ENCODE measurements at places on chromosomes 6 and 20. TPM values are rescaled to one million over a fixed set of nuclear protein-coding genes. Genes with fewer than 3 reads are reported as not detected.

Gene TRIM15
- polyA plus RNA-seq = 0.26 TPM

Gene MAPK13
- polyA plus RNA-seq = 23.2 TPM

Gene BPIFB2
- not detected for polyA plus RNA-seq

Gene SLC35D3
- polyA plus RNA-seq = not detected

Gene SLC32A1
- 1.2 TPM for polyA plus RNA-seq

Gene PGC
- polyA plus RNA-seq = not detected

Gene ARHGAP40
- polyA plus RNA-seq = 0.60 TPM

Gene RPS6KA2
- polyA plus RNA-seq = 35.2 TPM

Gene ADGRF5
- 32.4 TPM for polyA plus RNA-seq

Gene BTBD9
- 14.7 TPM for polyA plus RNA-seq

Gene SMIM26
- polyA plus RNA-seq = 80.8 TPM

DNA sequence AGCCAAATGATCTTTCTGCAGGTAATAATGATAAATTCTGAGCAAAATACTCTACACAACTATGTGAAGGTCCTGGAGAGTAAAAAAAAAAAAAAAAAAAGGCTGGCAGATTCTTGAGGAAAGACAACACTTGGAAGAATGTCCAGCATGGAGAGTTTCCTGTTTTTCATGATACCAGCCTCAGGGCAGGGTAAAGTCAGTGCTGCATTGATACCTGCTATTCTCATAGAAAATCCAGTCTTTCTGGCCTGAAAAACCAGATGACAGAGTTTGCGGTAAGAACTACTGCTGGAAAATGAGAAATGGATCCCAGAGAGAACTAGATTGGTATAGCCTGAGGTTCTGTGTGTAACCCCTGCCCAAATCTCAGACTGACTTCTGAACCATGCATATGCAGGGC is 89.1 kb downstream of the AFG1L start:
- no peak for DNase-seq

DNA sequence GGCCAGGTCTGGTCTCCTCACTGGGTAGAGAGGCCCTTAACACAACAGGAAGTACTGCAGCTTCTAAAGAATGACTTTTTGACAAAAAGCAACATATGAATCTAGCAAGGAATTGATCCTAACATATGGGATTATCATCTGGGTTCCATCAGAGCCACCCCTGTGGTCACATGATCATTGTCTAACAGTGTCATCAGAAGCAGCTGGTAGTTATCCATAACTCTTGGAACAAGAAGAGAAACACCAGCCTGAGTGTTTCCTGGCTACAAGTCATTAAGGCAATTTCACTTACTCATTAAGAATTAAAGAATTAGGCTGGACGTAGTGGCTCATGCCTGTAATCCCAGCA is 219.3 kb upstream of the ARID1B start:
- DNase-seq = no peak

DNA sequence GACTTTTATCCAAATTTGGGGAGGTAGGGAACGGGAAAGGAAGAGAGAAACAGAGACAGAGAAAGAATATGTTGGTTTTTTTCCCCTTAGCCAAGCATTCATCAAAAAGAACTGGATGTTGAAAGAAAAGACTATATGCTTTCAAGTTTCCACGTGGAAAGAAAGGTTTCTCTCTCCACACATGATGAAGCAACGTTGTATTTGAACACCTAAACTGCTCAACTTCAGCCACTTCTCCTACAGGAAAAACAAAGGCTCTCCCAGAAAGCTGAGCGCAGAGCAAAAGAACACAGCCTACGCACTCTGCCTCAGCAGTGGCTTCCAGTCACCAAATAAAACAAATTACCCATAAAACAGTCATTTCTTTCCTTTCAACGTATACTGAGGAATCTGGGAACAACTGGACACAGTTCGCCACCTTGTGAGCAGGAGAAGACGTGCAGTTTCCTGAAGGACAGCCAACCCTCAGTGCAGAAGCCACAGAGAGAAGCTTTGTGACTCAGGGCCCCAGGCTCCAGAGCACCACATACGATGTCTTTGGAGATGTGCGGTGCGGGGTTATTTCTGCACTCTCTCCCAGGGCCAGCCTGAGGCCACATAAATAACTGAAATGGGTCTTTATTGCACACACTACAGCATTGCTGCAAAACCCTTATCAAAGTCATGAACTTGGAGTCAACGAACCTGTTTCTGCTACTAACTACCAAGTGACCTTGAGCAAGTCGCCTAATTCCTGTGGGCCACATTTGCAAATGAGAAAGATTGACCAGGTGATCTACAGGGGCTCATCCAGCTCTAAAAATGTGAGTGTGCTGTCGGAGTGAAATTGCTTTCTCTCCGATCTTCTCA is 10.1 kb downstream of the IL17F start:
- peak; percentile 76 for DNase-seq

GRCh38 chr20:37559312-37560027 is 31.8 kb upstream of the BLCAP start:
- no peak for DNase-seq

DNA sequence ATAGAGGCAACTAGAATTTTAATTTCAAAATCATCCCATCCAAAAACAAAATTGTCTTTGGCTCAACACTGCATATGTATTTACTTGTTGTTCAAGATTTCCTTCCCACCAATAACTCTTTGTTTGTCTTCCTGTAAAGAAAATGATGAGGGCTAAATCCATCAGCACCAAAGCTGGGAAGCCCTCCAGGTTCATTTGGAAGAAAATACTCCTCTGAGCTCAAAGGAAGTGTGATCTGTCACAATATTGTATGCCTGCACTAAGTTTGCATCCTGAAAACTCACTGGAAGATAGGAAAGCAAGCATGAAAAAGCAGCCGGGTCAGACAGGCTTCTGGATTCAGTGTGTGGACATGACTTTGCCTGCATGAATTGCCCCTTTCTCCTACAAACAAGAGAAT is 28.7 kb upstream of the OPRM1 start:
- DNase-seq = no peak

GRCh38 chr6:21593927-21594415 is 420 bp downstream of the SOX4 start:
- no peak for DNase-seq

DNA sequence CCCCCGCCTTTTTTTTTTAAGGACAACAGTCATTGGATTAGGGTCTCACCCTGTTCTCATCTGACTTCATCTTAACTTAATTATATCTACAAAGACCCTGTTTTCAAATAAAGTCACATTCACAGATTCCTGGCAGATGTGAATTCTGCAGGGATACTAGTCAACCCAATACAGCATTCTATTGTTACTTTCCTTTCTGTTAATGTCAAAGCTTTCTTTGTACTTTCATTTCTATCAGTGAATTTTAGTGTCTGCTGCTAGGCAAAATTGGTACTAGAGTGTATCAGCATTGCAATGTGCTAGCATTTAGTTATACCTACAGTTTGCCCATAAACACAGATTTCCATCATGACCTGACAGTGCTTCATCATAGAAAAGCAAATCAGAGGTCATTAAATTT is 281.9 kb downstream of the CDKAL1 start:
- DNase-seq = no peak

DNA sequence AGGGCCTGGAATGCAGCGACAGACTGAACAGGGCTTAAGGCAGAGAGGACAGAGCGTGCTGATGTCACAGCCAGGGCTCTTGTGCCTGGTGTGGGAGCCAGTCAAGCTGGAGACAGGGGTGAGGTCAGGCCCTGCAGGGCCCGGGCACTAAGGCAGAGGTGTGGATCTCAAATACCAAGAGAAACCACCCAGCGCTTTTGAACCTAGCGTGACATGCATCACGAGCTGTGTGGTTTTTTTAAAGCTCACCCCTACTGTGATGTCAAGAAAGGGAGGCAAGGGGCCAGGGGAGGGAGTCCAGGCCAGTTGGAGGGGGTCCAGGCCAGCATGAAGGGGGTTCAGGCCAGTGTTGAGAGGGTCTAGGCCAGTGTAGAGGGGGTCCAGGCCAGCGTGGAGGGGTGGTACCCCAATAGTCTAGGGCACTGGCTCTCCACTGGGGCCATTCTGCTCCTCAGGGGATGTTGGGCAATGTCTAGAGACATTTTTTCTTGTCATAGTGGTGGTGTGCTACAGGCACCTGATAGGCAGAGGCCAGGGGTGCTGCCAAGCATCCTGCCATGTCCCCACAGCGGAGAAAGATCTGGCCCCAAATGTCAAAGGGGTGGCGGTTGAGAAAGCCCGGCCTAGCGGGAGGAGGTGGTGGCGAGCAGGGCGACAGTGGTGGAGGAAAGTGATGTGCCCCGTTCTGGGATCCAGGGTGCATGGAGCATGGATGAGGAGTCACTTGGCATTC is 42.6 kb downstream of the RBM38 start:
- DNase-seq = no peak

DNA sequence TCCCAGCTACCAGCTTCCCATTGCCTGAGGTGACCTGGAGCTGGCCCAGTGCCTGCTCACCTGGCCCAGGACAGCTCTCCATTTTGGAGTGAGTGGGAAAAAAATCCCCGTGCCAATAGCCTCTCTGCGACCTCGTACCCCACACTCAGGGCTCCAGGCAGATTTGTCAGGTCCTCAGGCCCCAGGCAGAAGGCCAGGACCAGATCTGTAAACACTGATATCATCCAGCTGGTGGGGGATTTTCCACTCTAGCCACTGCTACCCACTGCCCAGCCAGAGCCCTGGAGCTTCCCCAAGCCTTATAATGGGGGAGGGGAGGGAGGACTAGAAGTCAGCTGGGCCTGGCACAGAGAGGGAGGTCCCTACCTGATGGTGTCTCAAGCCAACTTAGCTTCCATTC is 1.3 kb upstream of the PGC start:
- DNase-seq = no peak

DNA sequence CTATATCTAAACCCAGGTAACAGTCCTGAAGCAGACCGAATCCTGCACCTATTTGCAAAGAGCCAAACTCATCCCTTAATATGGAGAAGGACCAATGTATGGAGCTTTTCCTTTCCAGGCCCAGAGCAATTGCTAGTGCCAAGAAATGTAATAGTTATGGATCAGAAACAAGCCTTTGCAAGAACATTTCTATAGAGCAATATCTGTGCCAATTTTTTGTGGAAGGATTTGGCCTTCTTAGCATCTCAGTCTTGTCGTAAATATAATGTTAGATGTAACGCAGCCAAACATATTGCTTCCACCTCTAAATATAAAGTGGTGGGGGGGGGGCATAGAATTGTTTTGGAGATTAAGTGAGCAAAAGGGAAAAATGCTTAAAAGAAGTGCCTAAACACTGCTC is 2.7 kb downstream of the KIAA0408 start:
- DNase-seq = no peak

- DNase-seq = no peak
Measured at GRCh38 chr6:154933181-154933827, 61.8 kb upstream of the TIAM2 start.

DNA sequence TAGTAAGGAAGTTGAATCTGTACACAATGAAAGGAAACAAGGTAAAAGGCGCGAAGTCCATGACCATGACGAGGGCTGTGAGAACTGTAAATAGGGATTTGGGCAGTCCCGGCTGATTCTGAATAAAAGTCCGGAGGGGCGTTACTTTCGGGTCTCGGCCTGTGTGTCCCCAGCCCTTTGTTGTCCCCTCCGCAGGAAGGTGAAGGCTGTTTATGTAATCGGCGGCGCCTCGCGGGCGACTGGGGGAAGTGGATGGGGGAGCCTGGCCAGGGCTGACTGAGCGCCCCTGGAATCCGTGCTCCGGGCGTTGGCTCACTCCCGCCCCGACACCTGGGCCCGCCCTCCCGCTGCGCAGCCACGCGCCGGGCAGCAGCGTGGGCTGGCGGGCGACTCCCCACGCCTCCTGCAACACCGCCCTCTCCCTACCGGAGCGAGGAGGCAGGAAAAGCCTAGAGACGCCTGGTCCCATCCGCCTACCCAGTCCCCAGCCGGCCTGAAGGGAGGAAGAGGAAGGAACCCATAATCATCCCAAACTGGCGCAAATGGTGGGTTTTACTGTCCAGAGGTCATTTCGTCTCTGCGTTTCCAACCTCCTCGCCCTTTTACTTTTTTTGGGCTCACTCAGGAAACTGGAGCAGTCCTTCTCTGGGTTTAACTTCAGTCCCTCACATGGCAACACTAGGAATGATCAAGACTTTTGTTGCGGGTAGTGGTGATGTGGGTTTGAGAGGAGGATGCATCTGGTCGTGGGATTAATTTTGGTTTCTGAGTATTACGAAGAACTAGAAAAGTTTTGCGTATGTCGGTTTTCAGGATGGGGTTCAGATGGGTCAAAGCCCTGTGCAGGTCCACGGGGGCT is 12.1 kb downstream of the TRIM31 start:
- no peak for DNase-seq

- DNase-seq = no peak
Measured at GRCh38 chr6:163207431-163208383, 206.8 kb upstream of the QKI start.

- DNase-seq = no peak
Measured at GRCh38 chr20:1881240-1881835, 13.9 kb upstream of the SIRPA start.

DNA sequence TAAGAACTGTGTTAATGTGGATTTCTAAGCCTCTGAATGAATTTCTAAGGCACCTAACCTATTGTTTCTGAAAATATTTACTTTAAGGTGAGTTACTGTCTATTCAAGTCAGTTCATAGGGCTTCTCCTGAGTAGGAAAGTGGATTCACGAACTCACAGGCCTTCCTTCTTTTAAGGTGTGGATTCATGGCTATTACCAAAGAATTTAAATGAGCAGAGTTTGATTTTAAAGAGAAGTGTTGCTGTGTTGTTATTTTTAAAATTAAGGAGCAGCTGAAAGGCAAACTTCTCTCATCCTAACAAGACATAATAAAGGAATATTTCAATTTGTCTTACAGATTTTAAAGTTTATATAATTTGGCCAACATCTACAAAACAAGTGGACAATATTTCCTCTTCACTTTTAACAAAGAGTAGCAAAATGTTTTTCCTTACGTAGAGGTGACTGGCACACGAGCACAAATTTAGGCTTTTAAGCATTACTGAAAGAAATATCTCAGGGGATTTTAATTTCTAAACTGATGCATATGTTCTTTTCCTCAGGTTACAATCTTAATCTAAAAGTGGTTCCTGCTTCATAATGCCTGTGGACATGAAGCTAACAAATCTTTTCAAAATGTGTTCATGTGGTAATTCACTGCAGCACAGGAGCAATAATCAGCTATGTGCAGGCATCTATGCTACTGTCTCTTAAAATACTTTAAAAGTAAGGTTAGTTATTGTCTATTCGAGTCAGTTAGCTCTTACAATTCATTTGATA is 602 bp upstream of the TSPYL4 start:
- DNase-seq = no peak
